ENCODE measurements at places on chromosomes 7 and 10.
A peak's percentile ranks its signal among the peaks of the same experiment; 100 is the strongest.

GRCh38 chr7:136114966-136115762 lies 138.0 kb upstream of the MTPN start:
- peak; percentile 43 for DNase-seq

- DNase-seq = no peak
Measured at GRCh38 chr7:129721068-129721467, 109.5 kb downstream of the NRF1 start.

GRCh38 chr10:5953676-5954075 lies 23.7 kb downstream of the IL15RA start:
- DNase-seq = no peak

- no peak for DNase-seq
Measured at GRCh38 chr7:27910326-27910725, 170.4 kb downstream of the TAX1BP1 start.

- no peak for DNase-seq
Measured at GRCh38 chr7:25521236-25521635, 292.9 kb upstream of the NPVF start.

DNA sequence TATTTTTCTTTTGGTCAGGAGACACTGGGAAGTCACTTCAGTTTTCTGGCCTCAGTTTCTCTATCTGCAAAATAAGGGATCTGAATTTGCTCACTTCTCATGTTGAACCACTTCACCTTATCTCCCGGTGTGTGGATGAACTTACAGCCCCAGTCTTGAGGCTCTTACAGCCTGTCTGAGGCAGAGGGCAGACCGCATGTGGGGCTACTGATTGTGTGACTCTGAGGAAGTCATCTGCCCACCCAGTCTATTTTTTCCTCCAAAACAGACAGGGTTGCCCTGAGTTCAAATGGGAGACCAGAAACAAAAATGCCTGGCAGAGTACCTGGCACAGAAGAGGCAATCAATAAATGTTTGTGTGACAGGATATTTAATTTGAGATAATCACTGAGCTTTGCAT lies 78.3 kb downstream of the LRMDA start:
- DNase-seq = no peak

GRCh38 chr7:101419831-101420230 lies 57.2 kb downstream of the COL26A1 start:
- DNase-seq = no peak

GRCh38 chr7:55369427-55370400 lies 4.6 kb downstream of the LANCL2 start:
- DNase-seq = no peak

GRCh38 chr10:132738454-132739224 lies 47.3 kb downstream of the NKX6-2 start:
- no peak for DNase-seq

GRCh38 chr10:33927347-33927746 lies 592.9 kb upstream of the NRP1 start:
- no peak for DNase-seq

GRCh38 chr10:91551856-91552255 lies 81.0 kb downstream of the PPP1R3C start:
- no peak for DNase-seq

GRCh38 chr10:110859973-110860376 lies 11.8 kb upstream of the PDCD4 start:
- DNase-seq = no peak

GRCh38 chr10:92062273-92062672 lies 138.7 kb downstream of the BTAF1 start:
- no peak for DNase-seq

DNA sequence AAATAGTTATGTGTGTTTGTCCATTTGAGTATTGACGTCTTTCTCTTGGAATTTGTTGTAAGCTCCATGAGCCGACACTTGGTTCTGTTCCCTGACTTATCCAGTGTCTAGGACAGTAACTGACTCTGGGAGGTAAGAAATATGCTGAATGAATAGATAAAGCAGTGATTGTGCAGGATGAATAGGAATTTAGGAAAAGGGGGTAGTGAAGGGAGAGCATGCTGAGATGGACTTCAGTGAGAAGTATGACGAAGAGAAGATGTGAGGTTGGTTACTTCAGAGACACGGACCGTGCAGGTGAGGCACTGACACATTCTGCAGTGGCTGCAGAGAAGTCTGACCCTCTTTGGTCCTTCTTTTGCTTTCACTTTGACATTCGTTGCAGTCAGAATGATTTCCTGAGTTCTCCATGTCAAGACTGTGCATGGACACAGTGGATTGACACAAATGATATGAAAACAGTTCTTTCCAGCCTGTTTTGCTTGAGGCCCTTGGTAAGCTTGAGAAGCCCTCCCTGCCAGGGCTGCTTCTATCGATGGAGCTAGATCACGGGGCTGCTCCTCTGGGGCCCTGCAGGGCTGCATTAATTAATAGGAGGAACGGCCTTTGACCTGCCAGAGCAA lies 261.5 kb upstream of the SORCS1 start:
- no peak for DNase-seq

- no peak for DNase-seq
Measured at GRCh38 chr7:10034843-10035556, 938.7 kb upstream of the PHF14 start.

- no peak for DNase-seq
Measured at GRCh38 chr7:44637788-44638594, 31.6 kb downstream of the OGDH start.

DNA sequence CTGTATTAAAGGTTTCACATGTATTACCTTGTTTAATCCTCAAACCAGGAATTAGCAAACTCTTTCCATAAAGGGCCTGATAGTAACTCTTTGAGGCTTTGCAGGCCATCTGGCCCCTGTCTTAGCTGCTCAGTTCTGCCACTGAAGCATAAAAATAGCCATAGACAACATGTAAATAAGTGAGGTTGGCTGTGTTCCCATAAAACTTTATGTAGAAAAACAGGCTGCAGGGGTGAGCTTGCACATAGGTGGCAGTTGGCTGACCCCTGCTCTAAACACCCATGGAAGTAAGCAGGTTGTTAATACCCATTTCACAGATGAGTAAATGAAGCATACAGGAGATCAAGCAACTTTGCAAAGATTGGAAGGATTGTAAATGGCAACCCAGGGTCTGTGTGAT lies 1279.2 kb upstream of the AUTS2 start:
- DNase-seq = no peak

DNA sequence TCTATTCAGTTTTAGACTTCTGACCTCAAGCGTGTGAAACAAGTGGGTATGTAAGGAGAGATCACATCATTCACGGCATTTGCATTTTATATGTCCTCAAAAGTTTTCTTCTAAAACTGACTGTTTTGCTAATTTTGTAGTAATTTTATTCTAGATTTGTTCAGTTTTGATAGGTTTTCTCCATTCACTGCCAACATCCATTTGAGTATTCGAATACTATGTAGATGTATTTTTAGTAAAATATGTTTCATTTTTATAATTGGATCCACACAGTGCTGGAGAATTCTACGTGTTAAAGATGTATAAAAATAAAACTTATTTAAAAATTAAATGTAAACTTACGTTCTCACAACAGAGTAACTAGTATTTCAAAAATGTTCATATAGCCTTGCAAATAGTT lies 503.0 kb downstream of the CNTNAP2 start:
- DNase-seq = no peak

DNA sequence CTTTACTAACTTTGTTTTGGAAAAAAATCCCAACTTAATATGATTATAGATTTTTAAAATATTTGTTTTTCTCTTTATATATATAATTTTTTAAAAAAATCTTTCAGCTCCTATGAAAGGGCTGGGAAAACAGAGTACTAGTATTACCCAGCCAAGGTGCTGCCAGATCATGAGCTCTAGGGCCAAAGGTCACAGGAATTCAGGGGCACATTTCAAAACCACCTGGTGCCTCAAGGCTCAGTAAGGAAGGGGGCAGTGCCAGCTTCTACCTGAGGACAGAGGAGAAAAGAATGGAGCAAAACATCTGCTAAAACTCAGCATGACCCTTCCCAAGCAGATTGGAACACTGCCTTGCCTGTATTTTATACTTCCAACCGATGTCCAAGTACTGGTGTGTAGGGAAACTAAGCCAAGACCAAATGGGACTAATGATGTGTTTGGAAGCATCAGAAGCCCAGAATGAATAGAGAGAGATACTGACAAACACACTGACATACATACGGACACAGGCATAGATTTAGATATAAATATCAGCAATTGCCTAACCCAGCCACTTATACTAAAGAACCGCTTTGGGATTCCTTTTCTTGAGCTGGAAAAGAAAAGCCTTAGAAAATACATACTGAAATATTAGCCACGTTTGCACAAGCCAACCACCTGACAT lies 667.3 kb downstream of the PARD3 start:
- no peak for DNase-seq

DNA sequence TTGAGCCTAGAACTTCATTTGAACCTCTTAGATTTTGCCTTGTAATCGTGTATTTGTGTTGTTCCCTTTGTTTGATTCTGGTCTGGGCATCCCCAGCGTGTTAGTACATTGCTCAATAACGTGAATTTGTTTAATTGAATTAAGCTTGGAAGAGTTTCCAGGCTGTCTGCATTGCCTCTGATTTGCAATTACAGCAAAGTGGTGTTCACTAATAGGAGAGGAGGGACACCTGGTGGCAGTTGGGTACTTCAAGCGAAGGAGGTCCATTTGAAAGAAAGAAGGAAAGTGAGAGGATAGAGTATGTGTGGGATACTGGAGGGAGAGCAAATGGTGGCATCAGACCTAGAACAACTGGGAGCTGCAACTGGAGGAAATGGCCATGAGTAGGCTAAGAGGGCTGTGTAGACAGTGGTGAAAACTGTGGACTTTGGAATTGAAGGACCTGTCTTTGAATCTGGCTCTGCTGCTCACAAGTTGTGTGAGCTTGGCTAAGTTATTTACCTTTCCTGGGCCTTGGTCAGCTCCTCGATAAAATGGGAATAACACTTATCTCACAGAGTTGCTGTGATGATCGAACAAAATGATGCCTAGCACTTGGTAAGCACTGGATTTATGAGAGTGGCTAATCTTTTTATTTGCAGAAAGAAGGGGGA lies 15.1 kb downstream of the LSMEM1 start:
- peak; percentile 57 for DNase-seq

- no peak for DNase-seq
Measured at GRCh38 chr10:119406601-119407253, 135.8 kb downstream of the RGS10 start.

DNA sequence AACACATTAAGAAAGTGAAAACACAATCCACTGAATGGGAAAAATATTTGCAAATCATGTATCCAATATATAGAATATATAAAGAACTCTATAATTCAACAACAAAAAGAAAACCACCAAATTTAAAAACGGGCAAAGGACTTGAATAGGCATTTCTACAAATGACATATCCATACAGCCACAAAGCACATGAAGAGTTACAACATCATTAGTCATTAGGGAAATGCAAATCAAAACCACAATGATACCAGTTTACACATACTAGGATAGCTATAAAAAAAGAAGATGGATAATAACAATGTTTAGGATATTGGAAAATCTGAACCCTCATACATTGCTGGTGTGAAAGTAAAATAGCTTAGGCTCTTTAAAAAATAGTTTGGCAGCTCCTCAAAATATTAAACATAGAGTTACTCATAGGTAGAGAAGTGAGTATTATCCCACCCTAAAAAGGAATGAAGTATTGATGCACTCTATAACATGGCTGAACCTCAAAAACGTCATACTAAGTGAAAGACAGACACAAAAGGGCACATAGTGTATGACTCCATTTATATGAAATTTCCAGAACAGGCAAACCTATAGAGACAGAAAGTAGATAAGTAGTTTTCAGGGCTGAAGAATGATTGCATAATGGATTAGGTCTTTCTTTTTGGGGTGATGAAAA lies 4.5 kb downstream of the ZPBP start:
- no peak for DNase-seq

- peak; percentile 65 for DNase-seq
Measured at GRCh38 chr7:106064771-106065574, 47.1 kb downstream of the SYPL1 start.

DNA sequence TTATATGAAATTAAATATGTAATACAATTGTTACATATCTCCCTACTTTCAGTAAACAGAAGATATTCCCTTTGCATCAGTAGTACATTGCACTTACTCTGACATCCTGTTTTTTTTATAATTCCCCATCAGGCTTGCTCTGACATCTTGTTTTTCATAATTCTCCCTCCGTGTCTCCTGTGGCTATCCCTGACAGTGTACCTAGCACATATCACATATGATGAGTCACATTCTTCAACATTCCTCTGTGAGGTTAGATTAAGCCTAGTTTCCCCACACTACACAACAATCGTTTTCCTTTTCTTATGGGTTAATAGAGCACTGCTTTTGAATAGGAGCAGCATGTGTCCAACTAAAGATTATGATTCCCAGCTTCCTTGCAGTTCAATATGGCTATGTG lies 250.6 kb upstream of the NPVF start:
- no peak for DNase-seq

DNA sequence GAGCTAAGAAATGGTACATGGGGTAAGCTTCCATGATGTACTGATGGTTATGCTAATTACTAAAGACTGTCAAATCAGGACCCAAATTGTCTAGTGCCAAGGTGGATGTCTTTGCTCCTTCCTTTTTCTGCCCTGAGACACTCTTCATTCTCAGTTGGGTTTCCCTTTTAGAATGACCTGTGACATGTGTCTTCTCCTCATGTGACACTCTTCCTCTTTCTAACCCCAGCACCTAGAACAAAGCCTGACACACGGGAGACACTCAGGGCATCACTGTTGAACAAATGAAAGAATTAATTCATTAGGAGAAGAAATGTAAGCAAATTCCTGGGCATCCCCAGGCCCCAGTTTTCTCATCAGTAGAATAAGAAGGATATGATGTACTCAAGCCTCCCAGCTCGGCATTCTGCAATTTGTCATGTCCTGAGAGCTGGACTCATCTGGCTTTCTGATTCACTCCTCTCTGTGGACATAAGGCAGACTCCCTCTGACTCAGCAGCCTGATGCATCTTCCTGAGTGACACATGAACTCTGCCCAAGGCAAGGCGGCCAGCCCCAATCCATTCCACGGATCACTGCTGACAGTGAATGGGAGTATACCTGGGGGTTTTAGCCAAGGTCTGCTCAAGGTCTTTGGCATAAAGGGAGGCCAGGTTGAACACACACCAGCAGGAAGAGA lies 473.8 kb downstream of the KCNMA1 start:
- DNase-seq = no peak

- DNase-seq = no peak
Measured at GRCh38 chr10:18505456-18506118, 145.8 kb downstream of the NSUN6 start.

DNA sequence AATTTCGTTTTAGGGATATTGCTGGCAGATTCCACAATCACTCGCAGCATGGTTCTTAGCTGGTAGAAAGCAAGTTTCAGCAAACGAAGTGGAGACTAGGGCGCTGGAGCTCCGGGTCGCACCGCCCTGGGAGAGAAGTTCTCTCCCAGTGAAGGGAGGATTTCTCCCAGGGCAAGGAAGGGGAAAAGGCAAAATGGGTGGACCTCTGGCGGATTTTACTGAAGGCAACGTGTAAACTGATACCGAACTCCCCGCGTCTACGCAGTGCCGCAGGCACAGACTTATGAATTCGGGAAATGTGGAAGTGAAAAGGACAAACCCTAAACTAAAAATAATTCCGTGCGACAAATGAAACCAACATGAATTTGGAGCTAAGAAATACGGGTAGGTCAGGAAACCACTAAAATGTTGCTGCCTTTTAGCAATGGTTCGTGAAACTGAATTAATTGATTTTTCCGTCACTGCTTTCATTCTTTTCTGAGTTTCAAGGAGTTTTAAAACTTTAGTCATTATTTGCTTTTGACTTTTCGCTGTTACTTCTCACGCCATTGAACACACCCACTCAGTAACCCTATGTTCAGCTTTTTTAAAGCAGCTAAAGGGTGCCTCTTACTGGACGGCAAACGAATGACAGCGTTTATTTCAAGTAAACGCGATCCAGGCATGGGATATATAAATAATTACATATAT lies at the start of gene MYOF:
TSS of gene MYOF (minus strand) at position 190 of the 690 bp plus-strand sequence. CDS start at position 50, 140 bp downstream.
- DNase-seq = peak; percentile 8

All from NCI-H1105 (cell line).